ENCODE measurements at places on chromosomes 1 and 21.

GRCh38 chr1:236206548-236206947, 64.2 kb downstream of the GPR137B start:
- no peak for DNase-seq

DNA sequence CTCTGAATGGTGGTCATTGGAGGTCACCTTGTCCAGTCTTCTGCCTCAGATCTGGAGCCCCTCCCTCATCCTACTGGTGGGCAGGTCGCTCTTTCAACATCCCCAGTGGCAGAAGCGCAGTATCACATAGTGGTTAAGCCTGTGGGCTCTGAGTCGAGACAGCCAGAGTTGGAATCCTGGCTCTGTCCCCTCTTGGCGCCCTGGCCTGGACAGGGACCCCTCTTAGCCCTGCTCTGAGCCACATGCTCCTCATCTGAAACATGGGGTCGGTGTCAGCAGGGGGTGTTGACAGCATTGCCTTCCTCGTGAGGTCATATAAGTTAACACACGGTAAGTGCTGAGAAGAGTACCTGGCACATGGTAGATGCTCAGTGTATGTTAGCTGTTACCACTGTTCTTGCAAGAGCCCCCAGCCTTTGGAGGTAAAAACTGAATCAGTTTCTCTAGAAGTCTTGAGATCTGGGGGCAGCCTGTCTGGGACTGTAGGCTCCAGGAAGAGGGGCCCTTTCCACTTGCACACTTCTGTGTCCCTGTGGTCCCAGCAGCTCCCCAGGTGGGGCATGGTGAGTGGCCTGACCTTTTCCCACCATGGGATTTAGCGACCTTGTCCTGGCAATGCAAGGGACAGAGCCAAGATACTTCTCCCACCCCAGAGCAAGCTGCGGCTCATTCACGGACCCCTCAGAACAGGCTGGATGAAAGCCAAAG, 6.4 kb downstream of the ZC3H12A start:
- DNase-seq, result no peak

DNA sequence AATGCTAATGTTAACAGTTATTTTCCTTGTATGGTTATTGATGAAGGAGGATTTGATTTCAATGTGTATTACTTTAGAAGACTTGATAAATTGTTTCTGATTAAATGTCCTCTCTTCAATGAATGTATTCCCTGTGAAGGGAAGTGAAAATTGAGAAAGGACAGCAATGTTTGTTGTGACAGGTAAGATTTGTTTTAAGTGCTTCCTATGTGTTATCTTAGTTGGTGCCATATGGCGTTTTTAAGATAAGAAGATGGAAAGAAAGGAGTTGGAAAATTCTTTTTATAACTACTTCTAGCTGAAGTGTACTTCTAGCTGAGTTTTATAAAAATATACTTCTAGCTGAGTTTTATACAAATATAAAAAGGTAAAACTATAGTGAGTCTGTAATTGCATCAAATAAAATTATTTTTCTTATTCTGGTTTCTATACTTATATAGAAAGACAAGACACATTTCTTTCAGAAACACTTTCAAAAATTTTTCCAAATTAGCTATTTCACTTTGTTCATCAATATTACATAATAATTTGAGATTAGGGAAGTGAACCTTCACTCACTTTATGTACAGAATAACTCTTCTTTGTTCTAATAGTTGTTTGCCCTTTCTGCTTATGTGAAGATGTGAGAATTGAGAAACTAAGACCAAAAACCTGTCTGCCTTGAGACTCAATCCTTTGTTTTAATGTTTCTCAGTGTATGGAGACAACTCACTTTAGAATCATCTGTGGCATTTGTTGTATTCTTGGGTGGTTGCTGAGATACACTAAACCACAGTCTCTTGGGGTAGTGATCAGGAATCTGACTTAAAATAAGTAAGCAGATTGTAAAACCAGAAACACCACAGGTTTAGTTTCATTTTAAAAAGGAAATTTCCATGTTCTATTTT, 382.9 kb upstream of the B3GALT2 start:
- DNase-seq, result no peak

DNA sequence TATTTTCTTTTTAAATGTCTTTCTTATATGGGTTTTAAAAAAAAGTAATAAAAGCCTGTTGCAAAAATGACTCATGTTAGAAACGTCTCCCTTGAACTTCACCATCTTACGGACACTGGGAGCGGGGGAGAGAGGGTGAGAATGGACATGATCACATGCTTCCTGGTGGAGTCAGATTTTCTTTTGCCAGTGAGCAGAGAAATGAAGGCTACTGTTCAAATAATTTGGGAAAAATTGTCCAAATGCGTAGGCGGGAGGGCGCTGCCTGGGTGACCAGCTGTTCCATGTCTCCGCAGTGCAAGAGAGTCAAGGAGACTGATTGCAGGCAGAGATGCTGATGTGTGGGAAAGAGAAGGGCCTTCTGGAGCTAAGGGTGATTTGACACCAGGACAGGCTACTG, 23.1 kb downstream of the EIF2D start:
- no peak for DNase-seq

- no peak for DNase-seq
These were observed 35.9 kb downstream of the VPS26C start for GRCh38 chr21:37231249-37231645.
